ENCODE measurements at places on chromosomes 5 and 9.

DNA sequence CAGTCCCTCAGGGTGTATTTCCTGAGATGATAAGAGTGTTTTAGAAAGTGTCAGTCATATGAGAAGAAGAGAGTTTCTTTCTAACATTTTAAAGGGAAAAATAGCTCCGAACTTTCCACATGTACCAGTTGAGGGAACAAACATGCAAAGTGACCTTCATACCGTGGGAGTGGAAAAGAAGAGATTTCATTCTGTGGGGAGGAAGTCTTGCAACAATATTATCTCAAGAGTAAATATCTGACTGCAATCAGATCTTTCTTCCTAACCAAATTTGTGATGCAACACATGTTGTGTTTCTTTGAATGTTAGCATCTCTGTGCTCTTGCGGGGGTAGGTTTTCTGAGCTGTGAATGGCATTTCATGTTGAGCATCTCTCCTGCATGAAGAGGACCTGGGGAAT, 30.6 kb downstream of the ANKRD55 start:
- no peak for DNase-seq

GRCh38 chr5:136985785-136986475, 513.2 kb downstream of the SPOCK1 start:
- no peak for DNase-seq

GRCh38 chr5:116354699-116355098, 219.9 kb downstream of the SEMA6A start:
- no peak for DNase-seq

DNA sequence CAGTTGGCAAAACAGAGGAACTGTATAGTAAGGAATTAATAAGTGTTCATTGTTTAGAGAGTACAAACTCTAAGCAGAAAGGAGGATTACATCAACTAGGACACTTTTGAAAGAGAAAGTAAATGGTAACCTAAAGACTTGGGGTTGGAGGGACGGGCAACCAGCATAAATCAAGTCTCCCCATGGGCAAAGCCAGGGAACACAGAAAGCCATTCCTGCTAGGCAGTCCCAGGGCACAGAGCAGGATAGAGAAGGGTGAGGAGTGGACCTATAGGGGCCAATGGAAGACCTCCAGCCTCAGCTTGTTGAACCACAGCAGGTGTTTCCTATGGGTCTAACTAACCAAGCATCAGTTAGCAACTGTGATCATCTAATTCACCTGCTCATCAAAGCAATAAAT, 9.2 kb upstream of the ERAP1 start:
- DNase-seq: no peak

DNA sequence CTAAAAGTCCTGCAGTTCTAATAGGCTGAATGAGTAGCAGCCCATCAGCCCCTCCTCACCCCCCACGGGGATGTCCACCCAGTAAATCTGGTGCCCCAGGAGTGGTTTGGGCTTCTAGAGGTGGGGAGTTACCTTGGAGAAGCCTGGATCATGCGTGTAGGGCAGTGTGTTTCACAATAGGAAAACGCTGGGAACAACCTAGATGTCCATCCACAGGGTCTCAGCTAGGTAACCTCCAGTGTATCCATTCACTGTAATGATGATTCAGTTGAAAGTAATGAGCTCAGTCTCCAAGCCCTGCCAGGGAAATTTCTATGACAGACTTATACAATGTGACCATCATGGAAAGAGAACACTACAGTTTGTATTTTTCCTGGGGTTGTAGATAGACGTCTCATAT, 51.8 kb downstream of the NDST1 start:
- peak; percentile 34 for DNase-seq

GRCh38 chr5:32233696-32234447, 59.8 kb upstream of the GOLPH3 start:
- DNase-seq: peak; percentile 18

- DNase-seq: no peak
Measured at GRCh38 chr5:97297063-97297703, 114.1 kb upstream of the RIOK2 start.

- DNase-seq: no peak
Measured at GRCh38 chr5:142612494-142613270, 73.2 kb downstream of the FGF1 start.

DNA sequence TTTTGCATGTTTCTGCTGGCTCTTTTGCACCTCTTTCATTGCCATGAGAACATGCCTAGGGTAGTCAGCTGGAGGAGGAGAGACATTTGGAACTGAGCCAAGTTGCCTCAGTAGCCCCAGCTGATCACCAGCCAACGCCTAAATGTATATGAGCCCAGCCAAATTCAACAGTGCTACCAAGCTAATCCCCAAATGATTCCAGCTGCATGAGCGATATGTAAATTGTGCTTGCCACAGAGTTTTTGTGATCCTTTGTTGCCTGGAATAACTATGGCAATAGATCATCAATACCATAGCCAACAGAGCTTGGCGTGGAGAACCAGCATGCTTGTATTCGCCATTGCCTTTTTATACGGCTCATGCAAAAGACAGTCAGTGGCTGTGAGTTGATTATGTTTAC, 110.5 kb downstream of the PRDM6 start:
- no peak for DNase-seq

- DNase-seq: no peak
Measured at GRCh38 chr5:158718738-158719505, 380.8 kb downstream of the EBF1 start.

- no peak for DNase-seq
Measured at GRCh38 chr5:131974956-131975726, 29.7 kb upstream of the MEIKIN start.

GRCh38 chr5:152811988-152812387, 406.9 kb upstream of the NMUR2 start:
- DNase-seq: no peak

DNA sequence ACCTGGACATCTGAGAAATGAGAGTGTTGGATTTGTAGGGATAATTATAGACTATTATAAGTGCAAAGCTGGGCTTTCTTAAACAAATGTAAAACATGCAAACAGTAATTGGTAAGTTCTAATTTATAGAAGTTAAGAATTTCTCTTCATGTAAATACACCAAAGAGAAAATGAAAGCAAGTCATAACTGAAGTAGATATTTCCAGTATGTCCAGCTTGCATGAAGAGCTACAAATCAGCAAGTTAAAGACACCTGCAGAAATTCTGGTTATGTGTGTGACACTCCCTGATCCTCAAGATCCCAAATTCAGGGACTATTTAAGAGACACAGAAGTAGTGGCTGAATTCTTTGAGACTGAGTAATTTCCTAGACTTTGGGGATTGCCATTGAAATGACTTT, 308.9 kb downstream of the TLE4 start:
- DNase-seq: no peak

- no peak for DNase-seq
Measured at GRCh38 chr9:37105234-37105633, 15.1 kb upstream of the ZCCHC7 start.

DNA sequence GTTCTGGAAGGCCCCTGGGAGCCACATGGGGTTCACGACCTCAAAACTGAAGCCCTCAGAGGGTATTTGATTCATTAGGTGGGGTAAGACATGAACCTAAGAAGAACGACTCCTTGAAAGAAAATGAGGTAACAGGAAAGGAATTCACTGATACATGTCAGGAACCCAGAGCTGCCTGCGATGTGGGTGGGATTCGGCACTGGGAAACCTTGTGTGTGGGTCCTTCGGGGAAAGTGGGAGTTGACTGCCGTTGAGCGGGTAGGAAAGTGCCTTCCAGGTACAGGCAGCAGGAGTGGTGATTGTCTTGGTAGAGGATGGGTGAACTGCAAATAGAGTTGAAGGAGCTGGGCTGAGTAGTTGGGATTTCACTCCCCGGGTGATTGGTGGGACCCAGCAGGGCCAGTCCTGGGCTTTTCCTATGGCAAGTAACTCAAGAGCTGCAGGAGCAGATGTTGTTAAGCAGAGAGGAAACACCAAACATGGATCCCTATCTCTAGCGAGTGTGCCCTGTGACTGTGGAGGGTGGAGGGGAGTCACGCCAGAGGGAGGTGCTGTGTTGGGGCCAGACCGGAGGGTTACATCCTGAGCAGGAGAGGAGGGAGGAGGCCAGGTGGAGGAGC, 30.8 kb downstream of the ANKRD33B start:
- no peak for DNase-seq

GRCh38 chr5:61344187-61344944, 12.3 kb downstream of the ZSWIM6 start:
- no peak for DNase-seq

DNA sequence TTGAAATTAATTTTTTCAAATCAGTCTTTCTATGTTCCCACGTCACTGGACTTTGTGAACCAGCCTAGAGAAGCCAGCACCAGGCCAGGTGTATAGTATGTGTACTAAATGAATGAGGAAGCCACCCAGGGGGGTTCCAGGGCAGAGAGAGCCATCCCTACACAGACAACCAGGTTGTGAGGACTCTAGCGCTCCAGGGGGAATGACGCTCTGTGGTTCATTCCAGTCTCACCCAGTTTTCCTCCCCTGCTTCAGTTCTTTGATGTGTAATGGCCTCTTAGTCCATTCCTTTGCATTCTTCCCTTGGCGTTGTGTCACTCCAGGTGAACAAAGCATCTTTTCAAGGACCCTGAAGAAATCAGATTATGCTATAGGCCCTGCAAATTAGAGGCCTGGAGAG, 330.6 kb downstream of the NSG2 start:
- DNase-seq: no peak

- DNase-seq: peak; percentile 61
Measured at GRCh38 chr5:164809821-164810220, 1304.4 kb downstream of the MAT2B start.

- DNase-seq: no peak
Measured at GRCh38 chr9:133210202-133210532, 1.1 kb upstream of the OBP2B start.

- peak; percentile 25 for DNase-seq
Measured at GRCh38 chr5:123511290-123511647, 708 bp upstream of the CSNK1G3 start.

GRCh38 chr5:62607615-62608014, 29.0 kb downstream of the LRRC70 start:
- no peak for DNase-seq

DNA sequence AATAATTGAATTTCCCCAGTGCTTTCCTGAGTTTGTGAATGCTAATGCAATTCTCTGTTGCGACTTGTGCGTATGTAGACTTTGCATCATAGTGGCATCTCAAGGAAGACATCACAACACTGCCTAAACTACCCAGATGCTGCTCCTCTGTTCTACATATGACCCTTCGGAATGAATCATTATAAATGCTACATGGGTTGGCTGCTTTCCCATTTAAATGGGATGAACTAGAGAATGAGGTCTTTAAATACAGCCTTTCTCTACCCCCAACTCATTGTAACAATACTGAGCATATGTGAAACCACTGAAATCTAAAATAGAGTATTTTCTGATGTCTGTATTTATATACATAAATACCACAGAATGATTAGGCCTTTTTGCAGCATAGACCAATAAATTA, 136.6 kb upstream of the ICE1 start:
- DNase-seq: no peak

GRCh38 chr5:40683305-40683704, 3.6 kb downstream of the PTGER4 start:
- DNase-seq: no peak

- no peak for DNase-seq
Measured at GRCh38 chr5:55694152-55694830, 17.8 kb downstream of the SLC38A9 start.

- DNase-seq: no peak
Measured at GRCh38 chr5:138809391-138809790, 56.2 kb downstream of the CTNNA1 start.

DNA sequence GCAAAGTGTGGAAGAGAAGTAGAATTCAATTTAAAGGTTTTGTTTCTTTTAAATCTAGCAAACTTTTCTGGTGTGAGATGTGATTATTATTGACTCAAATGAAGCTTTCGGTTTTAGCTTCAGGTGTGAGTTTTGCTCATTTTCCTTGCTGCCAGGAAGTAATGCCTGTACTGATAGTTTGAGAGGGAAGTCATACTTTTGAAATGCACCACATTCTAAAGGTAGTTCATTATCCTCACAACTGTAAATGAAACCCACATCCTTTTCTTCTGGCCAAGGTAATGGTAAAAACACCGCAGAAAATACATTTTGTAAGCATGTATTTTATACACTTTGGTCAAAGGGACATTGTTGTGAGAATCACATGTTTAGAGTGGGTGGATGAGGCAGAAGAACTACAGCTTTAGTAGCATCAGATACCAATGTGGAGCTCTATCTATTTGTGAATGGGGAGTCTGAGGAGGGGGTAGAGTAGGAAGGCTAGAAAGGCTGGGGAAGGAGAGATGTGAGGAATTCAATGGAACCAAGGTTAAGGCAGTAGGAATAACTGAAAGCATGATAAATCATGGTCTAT, 167.0 kb upstream of the CDKN2B start:
- no peak for DNase-seq

- no peak for DNase-seq
Measured at GRCh38 chr9:78612091-78612490, 315.2 kb downstream of the PSAT1 start.

- no peak for DNase-seq
Measured at GRCh38 chr9:123312306-123312877, 43.6 kb upstream of the CRB2 start.

DNA sequence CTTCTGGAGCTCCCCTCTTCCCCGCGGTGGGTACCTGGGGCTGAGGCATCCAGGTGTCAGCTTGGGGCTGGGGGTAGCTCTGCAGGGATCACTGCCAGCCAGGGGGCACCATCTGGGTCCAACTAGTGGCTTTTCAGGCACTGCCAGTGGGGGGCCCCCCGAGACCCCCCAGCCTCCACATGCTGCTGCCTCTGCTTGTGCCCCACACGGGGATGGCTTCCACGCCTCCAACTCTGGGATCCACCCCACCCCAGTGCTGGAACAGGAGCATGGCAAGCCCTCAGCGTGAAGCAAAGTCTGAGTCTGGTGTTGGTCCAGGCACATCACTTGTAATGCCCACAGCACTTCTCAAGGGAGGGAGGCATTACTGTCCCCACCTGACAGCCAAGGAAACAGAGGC, 260.5 kb upstream of the MVB12B start:
- no peak for DNase-seq

- no peak for DNase-seq
Measured at GRCh38 chr5:107876261-107876660, 205.5 kb upstream of the EFNA5 start.

DNA sequence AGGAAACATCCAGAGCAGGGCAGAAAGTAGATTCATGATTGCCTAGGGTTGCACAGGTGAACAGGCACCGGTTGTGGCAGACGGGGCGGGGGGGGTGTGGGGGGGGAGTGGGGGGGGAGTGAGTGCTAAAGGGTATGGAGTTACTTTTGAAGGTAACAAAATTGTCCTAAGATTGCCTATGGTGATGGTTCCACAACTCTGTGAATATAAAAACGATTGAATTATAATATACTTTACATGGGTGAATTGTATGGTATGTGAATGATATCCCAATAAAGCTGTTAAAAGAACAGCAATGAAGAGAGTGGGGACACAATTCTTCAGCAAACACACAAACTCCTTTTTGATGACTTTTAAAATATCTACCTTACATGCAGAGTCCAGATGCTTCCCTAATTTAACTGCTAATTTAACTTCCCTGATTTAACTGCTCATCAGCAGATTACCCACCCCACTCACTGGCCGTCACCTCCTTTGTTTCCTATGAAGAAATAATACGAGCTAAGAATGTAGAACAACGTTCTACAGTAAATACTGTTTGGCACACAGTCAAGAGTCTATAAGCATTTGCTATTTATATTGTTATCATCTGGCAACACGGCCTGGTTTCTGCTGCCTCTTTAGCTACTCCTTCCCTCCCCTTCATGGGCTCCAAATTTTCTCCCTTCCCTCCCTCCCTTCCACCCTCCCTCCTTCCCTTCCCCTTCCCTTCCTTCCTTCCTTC, 83.5 kb downstream of the PTCH1 start:
- DNase-seq: no peak

GRCh38 chr5:159965031-159965837, 43.7 kb upstream of the TTC1 start:
- DNase-seq: no peak

GRCh38 chr5:129125819-129126218, 31.3 kb downstream of the ISOC1 start:
- no peak for DNase-seq
